ENCODE measurements at places on chromosomes 3 and 15. TPM values are rescaled to one million over a fixed set of nuclear protein-coding genes. Genes with fewer than 3 reads are reported as not detected.

TGFBR2 gene
- polyA plus RNA-seq = 92.6 TPM

GPR171 gene
- 96.7 TPM for polyA plus RNA-seq

KLHL40 gene
- not detected for polyA plus RNA-seq

MEIS2 gene
- polyA plus RNA-seq = not detected

GRCh38 chr3:155316426-155316825 is 22.9 kb upstream of the STRIT1 start:
- no peak for DNase-seq

- no peak for DNase-seq
Observed at GRCh38 chr3:150106740-150107428, 136.2 kb upstream of the PFN2 start.

GRCh38 chr3:17070161-17070959 is 185.6 kb downstream of the PLCL2 start:
- no peak for DNase-seq
